ENCODE measurements at places on chromosomes 3 and 15.

DNA sequence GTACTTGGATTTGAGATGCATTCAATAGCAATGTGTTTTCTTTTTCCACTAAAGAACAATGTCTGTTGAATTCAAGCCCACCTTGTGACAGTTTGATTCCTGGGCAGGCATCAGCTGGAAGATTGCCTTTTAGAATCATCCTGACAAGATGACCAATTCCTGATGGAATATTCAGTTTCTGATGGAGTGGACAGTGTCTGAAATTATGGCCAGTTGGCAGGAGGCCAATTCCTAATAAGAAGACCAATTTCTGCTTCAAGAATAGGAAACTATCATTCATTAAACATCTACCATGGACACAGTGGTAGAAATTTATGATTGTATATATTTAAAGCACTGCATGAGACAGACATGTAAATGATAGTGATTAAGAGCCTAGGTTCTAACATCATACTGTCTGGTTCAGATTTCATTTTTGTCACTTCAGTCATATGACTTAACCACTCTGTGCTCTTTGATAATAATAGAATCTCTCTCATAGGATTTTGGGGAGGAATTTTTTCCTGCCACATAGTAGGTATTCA lies 133.6 kb downstream of the CLSTN2 start:
- DNase-seq, result no peak

DNA sequence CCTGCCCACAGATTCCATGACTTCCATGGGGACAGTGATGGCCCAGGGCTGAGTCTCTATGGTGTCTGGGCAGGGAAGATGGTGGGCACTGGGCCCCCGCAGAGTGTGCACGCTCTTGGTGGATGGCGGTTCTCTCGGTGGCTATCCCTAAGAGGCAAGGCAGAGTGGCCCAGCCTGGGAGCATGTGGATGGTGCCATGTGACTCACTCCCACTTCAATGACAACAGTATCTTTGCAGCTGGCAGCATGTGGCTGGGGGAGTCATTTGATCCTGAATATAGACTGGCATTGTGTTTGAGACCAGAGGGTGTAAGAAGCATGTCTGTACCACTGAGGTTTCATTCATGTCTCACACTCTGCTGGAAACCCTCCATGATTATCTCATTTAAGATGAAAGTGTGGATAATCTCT lies 101.2 kb downstream of the CORO2B start:
- no peak for DNase-seq

DNA sequence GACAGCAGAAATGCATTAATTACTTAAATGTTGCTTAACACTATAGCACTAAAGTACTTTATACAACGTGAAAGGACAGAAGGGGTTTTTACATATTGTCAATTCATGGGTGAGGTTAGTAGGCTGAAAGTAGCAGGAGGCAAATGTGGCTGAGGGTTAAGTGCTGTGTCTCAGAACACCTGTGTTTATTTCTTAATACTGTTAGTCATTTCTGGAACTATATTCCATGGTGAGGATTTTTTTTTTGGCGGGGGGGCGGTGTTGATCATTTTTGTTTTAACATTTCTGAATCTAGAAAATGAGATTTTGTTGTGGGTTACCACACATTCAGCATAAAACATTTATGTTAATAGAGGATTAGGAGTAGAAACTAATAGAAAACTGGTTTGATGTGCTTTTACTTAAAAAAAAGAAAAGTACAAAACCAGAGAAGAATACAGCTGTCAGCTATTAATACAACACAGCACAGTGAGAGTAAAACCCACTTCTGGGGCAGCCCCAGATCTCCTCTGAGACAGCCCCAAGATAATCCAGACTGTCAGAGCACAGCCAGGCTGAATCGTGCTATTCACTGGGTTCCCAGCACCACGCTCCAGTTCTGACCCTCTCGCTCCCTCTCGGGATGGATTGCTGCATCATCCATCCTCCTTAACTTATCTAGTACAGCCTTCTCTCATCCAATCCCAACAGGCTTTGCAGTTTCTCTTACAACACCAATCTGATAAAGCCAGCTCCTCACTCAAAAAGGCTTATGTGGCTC lies 307.7 kb downstream of the TUSC7 start:
- peak; percentile 52 for DNase-seq

DNA sequence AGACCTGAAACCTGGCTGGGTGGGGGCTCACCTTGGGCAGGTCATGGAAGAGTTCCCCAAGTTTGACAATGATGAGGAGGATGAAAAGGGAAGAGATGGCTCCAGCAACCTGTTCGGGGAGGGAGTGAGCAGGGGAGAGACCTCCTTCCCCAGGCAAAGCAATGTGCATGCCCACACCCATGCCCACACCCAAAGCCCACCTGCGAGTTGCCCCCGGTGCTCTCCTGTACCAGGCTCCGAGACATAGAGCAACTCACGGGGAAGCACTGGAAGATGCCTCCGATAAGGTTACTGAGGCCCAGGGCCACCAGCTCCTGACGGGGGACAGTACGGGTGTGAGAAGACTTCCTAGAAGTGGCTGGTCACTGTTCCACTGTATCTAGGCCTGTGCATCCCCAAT lies 4.9 kb downstream of the SLC26A6 start:
- no peak for DNase-seq

- no peak for DNase-seq
These were observed 31.2 kb upstream of the PTX3 start for GRCh38 chr3:157405457-157405856.

- no peak for DNase-seq
These were observed 418.8 kb downstream of the EPHB1 start for GRCh38 chr3:135213822-135214221.

- no peak for DNase-seq
These were observed 513.9 kb downstream of the NLGN1 start for GRCh38 chr3:173911446-173911845.

DNA sequence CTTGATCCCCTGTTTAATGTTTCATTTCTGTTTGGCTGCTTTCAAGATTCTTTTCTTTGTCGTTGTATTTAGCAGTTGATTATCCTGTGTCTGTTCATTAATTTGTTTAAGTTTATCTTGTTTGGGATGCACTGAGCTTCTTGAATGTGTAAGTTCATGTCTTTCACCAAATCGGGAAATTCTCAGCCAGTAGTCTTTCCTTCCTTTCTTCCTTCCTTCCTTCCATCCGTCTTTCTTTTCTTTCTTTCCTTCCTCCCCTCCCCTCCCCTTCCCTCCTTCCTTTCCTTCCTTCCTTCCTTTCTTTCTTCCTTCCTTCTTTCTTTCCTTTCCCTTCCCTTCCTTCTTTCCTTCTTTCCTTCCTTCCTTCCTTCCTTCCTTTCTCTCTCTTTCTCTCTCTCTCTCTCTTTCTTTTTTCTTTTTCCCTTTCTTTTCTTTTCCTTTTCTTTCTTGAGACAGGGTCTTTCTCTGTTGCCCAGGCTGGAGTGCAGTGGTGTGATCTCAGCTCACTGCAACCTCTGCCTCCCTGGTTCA lies 35.5 kb upstream of the KLF13 start:
- no peak for DNase-seq

DNA sequence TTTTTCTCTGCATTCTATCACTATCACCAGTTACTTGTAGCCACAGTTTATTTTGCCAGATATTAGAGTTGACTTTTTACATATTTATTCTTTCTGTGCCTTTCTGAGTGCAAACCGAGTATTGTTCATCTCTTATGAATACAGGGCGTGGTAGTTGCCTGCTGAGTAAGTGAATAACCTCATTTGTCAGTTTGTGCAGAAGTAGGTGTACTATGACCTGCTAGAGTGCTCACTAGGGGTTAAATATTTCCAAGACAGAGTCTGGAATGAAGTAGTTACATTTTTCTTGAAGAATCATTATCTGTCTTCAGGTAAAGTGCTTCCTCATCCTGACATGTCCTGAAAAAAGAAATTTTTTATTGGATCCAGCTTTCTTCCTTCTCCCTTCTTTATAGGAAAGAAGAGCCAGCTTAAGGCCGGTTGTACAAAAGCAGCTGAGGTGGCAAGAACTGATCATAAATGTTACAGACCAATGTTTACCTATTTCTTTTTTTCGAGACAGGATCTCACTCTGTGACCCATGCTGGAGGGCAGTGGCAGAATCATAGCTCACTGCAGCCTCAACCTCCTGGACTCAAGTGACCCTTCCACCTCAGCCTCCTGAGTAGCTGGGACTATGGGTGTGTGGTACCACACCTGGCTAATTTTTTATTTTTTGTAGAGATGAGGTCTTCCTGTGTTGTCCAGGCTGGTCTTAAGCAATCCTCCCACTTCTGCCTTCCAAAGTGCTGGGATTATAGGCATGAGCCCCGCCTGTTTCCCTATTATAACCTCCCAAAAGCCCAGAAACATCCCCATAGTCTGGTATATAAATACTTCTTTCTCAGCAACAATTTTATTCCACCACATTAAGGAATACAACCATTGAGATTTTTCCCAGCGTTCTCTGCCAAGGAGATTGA lies 182.5 kb downstream of the TPRG1 start:
- no peak for DNase-seq

- DNase-seq, result no peak
These were observed 304.8 kb upstream of the STAC start for GRCh38 chr3:36075491-36075890.

DNA sequence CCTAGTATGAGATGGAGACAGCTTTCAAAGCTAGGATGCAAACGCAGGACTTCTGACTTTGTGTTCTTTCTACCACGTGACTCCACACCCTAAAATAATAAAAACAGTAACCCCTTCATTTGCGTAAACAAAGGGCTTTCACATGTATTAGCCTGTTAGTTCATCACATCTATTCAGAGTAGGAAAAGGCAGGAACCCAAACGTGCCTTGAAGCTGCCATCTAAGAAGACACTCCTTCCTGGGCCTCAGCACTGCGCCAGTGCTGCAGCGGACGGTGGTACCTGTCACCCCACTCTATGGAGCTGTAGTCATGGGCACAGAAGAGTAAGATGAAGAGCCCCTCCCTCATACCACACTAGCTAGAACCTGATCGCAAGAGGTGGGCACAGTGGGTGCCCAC lies 34.3 kb downstream of the PLD1 start:
- DNase-seq, result no peak

DNA sequence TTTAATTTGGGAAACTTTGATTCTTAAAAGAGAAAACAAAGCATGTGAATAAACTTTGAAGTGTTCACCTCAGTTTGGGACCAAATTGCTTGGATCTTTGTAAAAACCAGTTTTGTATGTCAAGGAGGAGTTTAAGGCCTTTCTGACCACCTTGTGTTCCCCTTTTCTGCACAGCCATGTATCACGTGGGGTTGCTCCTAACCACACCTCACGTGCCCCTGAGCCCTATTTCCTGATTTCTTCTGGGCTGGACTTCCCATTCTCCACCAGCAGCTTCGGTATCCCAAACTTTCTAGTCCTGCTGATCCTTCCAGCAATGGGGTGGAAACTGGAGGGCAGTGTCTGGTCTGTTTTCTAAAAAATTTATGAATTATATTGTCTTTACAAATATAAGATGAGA lies 76.4 kb upstream of the STT3B start:
- DNase-seq, result no peak

GRCh38 chr3:151067158-151067557 lies 18.3 kb upstream of the MED12L start:
- DNase-seq, result peak; percentile 45

DNA sequence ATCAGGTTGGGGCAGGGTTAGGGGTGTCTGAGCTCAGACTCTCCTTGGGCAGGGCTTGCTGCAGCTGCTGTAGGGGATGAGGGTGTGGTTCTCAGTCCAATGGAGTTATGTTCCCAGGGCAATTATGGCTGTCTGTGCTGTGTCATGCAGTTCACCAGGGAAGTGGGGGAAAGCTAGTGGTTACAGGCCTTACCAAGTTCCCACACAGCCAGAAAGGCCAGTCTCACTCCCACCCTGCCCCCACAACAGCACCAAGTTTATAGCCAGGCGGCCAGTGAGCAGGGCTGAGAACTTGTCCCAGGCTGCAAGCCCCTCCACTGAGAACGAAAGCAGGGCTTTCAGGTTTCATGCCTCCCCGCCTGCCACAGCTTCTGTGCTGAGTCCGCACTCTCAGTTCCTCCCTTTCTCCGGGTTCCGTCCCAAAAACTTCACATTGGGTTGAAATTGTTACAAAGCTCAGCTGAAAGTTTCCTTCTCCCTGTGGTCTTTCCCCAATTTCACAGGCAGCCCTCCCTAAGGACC lies 19.6 kb upstream of the CPOX start:
- DNase-seq, result peak; percentile 98

- no peak for DNase-seq
These were observed 325.0 kb downstream of the FOXP1 start for GRCh38 chr3:71258526-71258925.

DNA sequence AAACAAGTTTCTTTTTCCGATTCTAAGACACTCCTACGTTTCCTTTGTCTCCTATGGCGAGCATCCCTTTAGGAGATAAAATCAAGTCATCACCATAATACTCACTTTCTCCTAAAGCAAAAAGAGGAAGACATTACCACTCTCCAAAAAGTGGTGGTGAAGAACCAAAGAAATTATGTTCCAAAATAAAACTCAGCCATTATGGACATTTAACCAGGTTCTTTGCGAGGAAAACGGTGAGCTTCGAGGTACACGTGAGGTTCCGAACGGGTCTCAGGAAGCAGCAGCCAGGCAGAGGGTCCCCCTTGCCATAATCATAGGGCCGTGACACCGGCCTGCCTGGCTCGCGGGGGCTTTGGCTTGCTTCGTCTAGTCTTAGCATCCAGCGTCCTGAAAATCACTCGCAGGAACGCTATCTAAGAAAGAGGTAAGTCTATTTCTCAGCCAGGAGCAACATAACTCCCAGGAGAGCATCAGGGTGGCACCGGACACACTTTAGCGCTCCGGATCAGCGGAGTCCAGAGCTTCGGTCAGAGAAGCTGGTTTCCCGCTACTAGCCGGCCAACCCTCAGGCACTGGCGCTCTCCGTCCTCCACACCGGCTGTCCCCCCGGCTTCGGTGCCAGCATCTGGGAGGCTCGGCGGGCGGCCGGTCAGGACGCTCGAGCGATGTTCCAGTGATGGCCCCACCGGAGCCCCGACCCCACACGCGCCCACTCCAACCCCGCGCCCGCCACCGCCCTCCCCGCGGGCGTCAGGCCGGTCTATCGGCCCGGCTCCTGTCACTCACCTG lies 581 bp downstream of the IP6K1 start:
- DNase-seq, result peak; percentile 33

- DNase-seq, result no peak
These were observed 883.5 kb downstream of the IGSF11 start for GRCh38 chr3:118151164-118151563.

DNA sequence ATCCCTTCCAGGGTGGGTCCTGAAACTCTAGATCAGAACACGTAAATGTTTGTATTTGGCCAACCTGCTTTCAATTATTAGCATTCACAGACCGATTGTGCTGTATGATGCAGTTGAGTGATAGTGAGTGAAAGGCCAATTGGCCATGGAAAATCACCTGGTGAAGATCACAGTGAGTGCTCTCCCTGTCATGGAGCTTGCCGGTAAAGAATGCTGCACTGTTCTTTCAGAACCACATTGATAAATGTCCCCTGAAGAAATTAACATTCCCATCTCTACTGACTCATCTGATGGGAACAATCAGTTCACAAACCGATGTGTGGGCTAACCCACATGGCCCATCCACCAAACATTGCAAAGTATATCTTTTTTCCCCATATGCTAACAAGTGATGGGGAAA lies 324.8 kb upstream of the TBL1XR1 start:
- no peak for DNase-seq

DNA sequence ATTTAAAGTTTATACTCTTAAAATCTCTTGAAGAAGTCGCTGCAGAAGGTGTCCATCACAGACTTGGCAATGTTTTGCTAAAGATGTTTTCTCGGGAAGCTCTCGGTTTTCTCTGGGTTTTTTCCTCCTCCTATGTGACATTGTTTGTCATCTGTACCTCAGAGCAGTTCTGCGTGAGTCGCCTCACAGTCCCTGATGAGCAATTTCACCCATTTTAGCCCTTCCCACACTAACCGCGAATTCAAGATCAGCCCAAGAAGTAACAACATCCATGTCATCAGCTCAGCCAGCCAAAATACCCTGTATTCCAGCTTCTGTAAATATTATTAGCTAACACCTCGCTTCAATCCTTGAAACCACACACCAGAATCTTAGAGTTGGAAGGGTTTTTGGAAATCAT lies 224.3 kb upstream of the SETMAR start:
- peak; percentile 9 for DNase-seq
